ENCODE measurements at places on chromosomes 16 and 17.

DNA sequence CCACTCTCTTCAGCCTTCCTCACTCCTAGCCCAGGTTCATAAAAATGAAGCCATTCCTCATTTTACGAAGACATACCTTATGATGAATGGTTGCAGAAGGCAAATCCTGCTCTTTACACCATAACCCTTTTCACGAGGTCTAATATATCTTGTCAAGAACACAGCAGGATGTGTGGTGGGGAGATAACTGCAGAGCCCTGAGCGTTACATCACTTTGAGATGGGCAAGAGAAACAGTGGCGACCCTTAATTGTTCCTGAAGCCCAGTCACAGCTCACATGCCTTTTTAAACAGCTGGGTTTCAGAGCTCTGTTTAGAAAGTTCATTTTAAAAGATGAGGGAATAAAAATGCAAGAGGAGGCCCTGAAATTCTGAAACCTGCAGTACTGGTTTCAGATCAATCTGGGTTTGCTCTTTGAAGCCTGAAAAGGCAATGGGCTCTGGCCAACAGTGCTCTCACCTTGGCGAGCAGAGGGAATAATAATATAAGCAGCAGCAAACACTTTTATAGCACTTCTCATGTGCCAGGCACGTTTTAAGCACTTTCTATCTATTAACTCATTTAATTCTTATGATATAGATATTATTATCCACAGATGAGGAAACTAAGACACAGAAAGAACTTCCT lies 2.9 kb downstream of the FAM117A start:
- DNase-seq: no peak

DNA sequence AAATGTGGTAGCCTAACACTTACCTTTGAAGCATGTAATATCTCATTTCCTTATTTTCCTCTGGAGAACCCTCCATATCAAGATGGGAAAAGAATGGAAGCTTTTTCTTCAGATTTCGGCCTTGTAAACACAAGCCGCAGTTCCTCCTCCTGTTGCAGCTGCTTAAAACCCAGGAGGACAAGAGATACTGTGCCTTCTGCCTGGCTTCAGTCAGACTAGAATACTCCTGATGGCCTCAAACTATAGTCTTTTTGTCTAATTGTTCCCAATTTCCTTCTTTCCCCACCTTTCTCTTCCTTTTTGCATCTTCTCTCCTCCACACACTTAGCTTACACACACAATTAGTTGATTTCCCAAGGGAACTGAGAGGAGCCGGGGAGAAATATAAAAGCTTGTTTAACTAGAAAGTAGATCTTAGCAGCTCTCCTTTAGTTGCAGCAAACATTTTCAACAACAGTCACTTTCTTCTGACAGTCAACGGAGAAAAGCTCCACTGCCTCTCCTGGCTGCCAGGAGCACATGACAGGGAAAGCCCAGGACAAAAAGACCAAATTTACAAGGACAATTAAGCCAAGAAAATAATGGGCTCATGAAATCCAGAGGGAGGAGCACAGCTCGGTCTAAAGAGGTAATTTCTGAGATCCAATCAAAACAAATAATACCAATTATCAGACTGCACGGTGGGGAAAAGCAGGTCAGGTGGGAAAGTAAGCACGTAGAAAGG lies 76.4 kb upstream of the C17orf78 start:
- DNase-seq: no peak

DNA sequence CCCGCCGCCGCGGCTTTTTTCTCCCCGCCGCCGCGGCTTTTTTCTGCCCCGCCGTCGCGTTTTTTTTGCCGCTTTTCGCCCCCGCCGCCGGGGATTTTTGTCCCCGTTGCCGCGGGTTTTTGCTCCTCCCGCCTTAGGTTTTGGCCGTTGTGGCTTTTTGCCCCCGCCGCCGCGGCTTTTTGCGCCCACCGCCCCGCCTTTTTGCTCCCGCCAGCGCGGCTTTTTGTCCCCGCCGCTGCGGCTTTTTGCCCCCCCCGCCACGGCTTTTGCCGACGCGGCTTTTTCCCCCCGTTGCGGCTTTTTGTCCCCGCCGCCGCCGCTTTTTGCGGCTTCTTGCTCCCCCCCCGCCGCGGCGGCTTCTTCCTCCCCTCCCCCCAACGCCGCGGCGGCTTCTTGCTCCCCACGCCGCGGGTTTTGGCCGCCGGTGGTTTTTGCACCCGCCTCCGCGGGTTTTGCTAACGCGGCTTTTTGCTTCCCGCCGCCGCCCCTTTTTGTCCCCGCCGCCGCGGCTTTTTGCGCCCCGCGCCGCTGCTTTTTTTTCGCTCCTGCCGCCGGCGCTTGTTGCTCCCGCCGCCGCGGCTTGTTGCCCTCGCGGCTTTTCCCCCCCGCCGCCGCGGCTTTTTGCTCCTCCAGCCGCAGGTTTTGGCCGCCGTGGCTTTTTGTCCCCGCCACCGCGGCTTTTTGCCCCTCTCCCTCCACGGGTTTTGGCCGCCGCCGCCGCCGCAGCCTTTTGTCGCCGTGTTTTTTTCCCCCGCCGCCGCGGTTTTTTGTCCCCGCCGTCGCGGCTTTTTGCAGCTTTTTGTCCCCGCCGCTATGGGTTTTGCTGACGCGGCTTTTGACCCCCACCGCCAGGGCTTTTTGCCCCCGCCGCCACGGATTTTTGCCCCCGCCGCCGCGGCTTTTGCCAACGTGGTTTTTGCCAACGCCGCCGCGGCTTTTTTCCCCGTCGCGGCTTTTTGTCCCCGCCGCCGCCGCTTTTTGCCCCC lies 150.3 kb downstream of the KCNJ18 start:
- no peak for DNase-seq

DNA sequence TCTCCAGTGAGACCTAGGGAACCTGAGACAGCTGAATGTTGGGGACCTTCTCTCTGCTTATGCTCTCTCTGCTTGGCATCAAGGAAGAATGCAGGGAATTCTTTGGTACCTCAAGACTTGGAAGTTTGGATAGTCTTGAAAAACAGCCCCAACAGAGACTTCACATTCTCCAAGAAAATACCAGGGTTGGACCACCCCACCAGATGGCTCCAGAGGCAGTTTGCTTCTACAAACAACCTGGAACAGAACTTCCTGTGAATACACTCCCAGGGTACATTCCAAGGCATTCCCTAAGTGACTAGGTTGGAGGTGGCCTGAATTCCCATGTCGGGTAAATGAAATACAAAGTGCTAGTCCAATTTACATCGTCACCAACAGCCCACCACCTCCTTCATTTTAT lies 314.4 kb downstream of the PMP22 start:
- DNase-seq: no peak

All from AG04449 (cell line).